Forelimb muscle (tissue), 1 donor: ENCODE measurements at places on chromosomes 3 and 15. TPM values are rescaled to one million over a fixed set of nuclear protein-coding genes. Genes with fewer than 3 reads are reported as not detected.

DNA sequence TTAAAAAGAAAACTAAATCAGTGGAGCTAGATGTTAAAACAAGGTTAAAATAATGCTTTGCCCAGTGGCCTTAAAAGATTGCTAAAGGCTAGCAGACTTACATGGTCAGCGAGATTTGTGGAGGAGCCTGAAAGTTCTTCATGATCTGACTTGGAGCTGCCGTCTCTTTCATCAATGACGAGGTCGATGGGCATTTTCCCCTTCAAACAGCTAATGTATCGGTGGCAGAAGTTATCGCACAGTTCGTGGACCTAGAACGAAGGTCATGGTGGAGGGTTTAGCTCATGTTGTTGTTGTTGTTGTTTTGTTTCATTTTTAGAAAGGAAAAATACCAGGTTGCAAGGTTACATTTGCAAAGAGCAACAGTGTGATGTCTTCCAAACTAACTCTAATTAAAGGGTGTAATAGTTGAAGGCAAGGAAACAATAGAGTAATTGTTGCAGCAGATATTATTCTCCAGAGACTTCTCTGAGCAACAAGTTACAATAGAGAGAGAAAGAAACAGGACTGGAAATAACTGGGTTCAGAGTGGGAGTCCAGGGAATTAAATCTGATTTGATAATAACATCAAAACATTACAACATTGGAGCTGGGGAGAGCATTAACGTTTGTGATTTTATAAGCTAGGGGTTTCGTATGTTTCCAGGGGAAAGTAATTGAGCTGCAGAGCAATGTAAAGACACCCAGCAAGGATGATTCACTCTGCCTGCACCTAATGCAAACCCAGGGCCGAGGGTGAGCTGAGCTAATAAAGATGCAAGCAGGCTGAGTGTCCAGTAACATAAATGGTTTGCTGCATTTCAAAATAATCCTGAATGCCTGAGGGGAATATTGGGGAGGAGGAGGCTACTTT lies 6.6 kb downstream of the MEIS2 start:
- DNase-seq, result no peak

Gene ZNF620
- polyA plus RNA-seq, result 2.5 TPM

GRCh38 chr3:28915741-28916500 lies 364.9 kb upstream of the RBMS3 start:
- DNase-seq, result no peak

- DNase-seq, result no peak
Observed at GRCh38 chr15:73688455-73688854, 4.3 kb downstream of the CD276 start.

DNA sequence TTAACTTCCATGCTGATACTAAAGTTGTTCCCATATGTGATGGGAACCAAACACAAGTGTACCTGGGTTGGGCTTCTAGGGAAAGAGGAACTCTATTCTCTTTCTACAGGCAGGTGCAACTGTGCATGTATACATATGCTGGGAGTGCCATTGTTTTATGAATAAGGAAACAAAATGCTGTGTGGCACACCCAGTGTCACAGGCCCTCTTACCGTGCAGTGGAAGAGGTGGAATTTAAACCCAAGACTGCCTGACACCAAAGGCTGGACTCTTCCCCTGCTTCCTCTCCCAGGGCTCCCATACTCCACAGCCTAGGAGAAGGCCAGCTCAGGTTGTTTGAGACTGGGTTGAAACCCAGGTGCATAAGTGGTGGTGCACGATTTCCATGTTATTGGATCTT lies 1.9 kb upstream of the FETUB start:
- no peak for DNase-seq

Gene SLC27A2
- 0.09 TPM for polyA plus RNA-seq

DNA sequence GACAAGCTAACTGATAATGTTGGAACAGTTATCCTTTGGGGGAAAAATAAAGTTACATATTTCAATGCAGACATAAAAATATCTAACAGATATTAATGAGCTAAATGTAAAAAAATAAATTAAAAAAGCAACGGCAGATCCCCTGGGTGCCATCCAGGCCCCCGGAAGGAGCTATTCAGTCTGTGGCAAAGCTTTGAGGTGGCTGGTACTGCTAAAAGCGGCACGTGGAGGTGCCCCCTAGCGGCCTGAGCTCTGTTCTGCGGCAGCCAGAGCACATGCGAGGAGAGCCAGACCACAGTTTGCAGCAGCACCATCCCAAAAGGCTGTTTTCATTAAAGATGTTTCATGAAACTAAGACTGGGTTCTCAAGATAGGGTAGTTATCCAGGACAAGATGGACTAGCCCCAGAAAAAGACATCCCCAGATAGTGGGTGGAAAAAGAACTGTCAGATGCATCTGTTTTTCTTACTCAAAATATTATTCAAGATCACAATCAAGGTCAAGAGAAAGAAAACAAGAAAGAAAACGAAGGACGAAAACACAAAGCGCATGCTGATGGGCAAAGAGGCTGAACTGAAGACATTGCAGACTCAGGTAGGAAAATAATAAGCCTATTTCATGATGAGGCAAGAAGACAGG lies 18.7 kb downstream of the AP3S2 start:
- DNase-seq, result no peak
